Ovary (tissue), 10 donors: ENCODE measurements at places on chromosomes 6 and 20. TPM values are rescaled to one million over a fixed set of nuclear protein-coding genes. Genes with fewer than 3 reads are reported as not detected.

Gene FAM217A
- total RNA-seq = not detected

Gene TRIM39
- total RNA-seq = 16.4 TPM

Gene NPBWR2
- total RNA-seq = not detected

Gene ALDH8A1
- total RNA-seq = 0.87 TPM

Gene C4B
- 199 TPM for total RNA-seq

Gene NTSR1
- total RNA-seq = not detected

Gene GPLD1
- total RNA-seq = 2.0 TPM

Gene CST7
- total RNA-seq = 1.0 TPM

Gene CTCFL
- not detected for total RNA-seq

Gene RAET1L
- total RNA-seq = not detected

Gene BIRC7
- total RNA-seq = 1.1 TPM

Gene ENPP5
- total RNA-seq = 4.7 TPM

Gene HAO1
- total RNA-seq = not detected

Gene PTCHD4
- 1.2 TPM for total RNA-seq

Gene RAB44
- total RNA-seq = not detected

Gene TSBP1
- not detected for total RNA-seq

Gene SULF2
- 172 TPM for total RNA-seq

Gene SNAP91
- 1.4 TPM for total RNA-seq

Gene HMGN4
- 57.3 TPM for total RNA-seq

Gene PRSS35
- total RNA-seq = 7.6 TPM

Gene NKX2-2
- not detected for total RNA-seq

Gene FAXC
- total RNA-seq = 0.83 TPM

Gene TUBB
- total RNA-seq = 688 TPM

Gene DNAJC5
- 29.0 TPM for total RNA-seq

Gene FOXF2
- not detected for total RNA-seq
